ENCODE measurements at places on chromosomes 13 and 19.

- DNase-seq, result no peak
These were observed 27.3 kb downstream of the CARM1 start for GRCh38 chr19:10898633-10899032.

- DNase-seq, result no peak
These were observed 8.2 kb downstream of the CCNE1 start for GRCh38 chr19:29819986-29820385.

GRCh38 chr13:91313581-91313980 lies 33.9 kb upstream of the MIR17HG start:
- no peak for DNase-seq

- peak; percentile 83 for DNase-seq
These were observed 40.3 kb downstream of the DEDD2 start for GRCh38 chr19:42176990-42177685.
